Femur (tissue), 1 donor: ENCODE measurements at places on chromosomes 11 and 22.

GRCh38 chr11:118653684-118654390 lies 25.6 kb downstream of the TREH start:
- DNase-seq: no peak

DNA sequence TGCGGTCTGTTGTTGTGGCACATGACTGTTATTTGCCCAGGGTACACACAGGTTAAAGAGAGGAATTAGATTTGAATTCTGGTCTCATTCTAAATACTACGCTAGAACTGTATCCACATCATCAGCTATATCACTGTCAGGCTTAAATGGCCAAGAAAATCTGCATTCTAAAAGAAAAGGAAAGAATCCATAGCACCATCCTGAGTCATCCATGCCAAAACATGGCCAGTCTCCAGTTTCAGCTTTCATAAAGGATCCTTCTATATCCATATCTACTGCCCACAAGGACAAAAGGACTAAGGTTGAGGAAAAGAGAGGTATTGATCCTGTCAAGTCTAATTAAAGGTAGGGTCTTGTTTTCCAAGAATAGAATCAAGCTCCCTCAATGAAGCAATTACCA lies 73.6 kb upstream of the GDPD4 start:
- no peak for DNase-seq

GRCh38 chr11:66849501-66850234 lies 6.4 kb downstream of the RCE1 start:
- no peak for DNase-seq

DNA sequence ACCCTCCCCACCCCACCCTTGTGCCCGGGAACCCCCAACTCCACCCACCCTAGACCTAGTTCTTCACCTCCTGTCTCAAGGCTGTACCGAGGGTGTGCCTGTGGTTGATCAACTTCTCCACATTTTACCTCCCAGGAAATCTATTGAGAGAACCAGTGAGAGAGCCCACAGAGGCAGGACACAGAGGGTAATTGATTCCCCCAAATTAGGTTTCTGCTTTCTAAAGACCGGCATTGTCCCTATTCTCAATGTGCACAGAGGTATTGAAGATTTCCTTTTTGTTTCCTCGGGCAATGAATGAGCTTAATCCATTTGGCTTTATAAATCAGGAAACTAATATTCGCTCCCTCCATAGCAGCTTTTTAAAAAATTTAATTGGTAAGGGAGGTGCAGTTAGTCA lies 6.0 kb upstream of the LMO1 start:
- no peak for DNase-seq

- DNase-seq: no peak
Observed at GRCh38 chr11:106246495-106246894, 169.0 kb downstream of the AASDHPPT start.

GRCh38 chr11:6210274-6210955 lies 5.1 kb downstream of the C11orf42 start:
- DNase-seq: no peak

DNA sequence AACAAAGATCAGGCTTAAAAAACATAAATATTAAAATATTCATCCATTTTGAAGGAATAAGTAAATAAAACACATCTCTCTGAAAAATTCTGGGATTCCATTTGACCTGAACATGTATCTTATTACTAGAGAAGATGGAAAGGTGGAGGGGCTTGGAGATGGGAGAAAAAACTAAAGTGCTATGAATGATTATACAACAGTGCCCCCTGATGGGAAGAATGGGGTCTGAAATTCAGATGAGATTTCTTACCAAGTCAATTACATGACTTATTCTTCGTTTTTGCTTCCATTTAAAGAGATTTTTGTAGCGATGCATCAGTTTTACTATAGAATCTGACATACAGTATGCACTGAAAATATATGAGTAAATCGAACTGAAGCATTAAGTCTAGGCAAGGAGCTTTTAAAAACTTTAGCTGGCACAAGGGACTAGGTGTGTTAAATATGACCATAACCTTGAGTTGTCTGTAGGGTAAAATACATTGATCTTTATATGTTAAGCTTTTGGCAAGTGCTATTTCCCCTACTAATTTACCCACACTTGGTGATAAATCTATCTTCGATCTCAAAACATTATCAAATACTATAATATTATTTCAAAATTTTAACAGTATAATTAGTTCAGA lies 718.8 kb downstream of the CNTN5 start:
- DNase-seq: no peak

GRCh38 chr22:43488031-43488866 lies 76.4 kb downstream of the MPPED1 start:
- DNase-seq: no peak

GRCh38 chr22:50313021-50313420 lies 5.6 kb upstream of the PLXNB2 start:
- DNase-seq: no peak

- no peak for DNase-seq
Observed at GRCh38 chr11:95508219-95508890, 277.4 kb upstream of the SESN3 start.

- no peak for DNase-seq
Observed at GRCh38 chr11:8294251-8294935, 30.7 kb upstream of the LMO1 start.

DNA sequence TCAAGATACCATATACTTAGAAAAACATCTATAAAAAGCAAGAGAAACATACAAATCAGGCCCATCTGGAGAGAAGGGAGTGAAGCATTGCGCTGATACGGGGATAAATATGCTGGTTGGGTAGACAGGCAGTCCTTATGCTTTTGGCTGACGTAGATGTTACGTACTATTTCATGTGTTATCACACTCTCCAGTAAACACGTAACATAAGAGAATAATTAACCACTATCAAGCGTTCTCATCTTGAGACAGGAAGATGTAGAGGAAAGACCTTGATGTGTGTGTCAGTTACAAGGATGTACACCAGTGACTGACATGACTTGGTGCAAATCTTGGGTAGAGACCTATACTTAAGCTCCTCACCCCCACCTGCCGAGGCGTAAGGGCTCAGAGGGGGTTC lies 86.7 kb upstream of the PRODH start:
- no peak for DNase-seq

DNA sequence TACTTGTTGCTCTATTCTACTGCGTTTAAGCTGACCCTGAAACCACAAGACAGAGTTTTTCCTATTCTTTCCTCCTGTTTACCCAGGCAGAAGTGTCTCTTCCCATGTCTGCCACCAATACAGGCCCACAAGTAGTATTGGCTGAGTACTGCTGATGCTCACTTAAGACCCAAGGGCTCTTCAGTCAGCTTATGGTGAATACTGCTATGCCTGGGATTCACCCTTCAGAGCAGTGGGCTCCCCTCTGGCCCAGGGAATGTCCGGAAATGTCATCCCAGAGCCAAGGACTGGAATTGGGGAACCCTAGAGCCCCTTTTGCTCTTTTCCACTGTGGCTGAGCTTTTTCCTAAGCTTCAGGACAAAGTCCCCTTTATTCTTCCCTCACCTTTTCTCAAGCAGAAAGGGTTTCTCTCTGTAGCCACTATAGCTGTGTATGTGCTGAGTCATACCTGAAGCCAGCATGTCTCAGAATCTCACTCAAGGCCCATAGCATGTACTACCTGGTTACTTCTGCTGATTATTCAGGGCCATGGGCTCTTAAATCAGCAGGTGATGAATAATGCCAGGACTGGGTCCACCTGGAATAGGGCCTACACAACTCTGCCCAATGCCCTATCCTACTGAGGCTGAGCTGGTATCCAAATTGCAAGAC lies 745.8 kb upstream of the ANO5 start:
- DNase-seq: no peak

- no peak for DNase-seq
Observed at GRCh38 chr11:47656260-47656885, 14.0 kb upstream of the MTCH2 start.

GRCh38 chr22:42766860-42767259 lies 46.2 kb upstream of the A4GALT start:
- no peak for DNase-seq

GRCh38 chr11:67699521-67699920 lies 25.1 kb upstream of the ALDH3B2 start:
- DNase-seq: no peak

- DNase-seq: no peak
Observed at GRCh38 chr11:27161071-27161470, 120.5 kb downstream of the BBOX1 start.

- no peak for DNase-seq
Observed at GRCh38 chr11:62105667-62106191, 18.1 kb upstream of the INCENP start.

DNA sequence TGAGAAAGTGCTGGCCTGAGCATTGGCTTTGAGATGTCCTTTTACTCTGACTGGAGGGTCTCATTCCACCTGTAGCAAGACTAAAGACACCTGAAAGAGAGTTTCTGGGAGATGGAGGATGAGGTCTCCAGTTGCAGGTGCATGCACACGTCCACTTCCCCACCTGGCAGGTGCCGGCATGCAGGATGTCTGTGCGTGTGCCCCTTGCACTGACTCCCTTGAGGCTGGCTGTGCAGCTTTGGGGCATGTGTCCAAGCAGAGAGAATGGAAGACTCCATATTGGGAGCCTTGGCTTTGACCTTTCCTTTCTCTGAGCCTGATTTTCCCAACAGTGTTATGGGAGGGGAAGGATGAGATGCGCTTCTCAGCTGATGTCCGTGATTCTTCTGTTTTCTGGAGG lies 44.0 kb upstream of the TUB start:
- DNase-seq: no peak

DNA sequence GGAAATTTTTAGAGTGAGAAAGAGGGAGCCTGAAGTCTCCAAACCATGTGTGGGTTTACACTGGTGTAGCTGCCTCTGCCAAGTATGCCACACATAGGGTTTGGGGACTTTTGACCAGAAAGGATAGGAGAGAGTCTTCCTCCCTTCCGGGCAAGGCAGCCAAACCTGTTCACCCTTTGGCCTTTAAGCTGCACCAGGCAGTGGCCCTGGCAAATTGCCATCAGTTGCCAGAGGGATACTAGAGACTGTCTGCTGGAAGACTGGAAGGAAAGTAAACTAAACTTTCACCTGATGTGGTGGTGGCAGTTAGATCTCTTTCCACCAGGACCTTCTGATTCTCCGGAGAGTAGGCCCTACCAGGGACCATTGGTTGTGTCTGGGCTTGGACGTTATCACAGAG lies 1263.2 kb downstream of the FAM181B start:
- DNase-seq: no peak

DNA sequence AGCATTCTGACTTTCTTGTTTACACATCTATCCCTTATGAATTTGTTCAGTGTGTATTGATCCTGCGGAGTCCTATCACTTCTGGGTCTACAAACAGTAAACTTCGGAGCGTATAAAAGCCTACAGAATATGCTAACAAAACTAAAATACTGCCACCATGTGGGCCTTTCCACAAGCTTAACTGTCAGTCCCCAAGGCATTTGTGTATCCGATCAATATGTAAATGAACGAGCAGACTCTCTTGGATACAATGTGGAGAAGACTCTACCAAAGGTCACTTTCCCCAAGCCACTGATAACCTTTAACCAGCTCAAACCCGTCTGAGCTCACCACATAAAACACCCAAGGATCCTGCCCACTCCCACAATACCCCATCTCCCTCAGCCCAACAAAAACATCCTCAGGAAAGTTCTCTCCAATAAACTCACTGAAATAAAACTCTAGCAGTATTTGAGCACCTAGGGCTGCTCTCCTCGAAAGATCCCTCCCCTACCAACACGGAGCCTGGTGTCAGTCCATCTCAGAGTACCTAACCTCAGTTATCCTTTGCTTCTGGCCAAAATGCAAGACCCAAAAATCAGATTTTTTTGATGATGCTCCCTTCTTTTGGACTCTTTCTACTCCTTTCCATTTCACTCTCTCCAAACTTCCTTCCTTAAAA lies 17.8 kb downstream of the ADA2 start:
- no peak for DNase-seq
